Activated CD8-positive, alpha-beta memory T cell treated with anti-CD3 and anti-CD28 coated beads, Interleukin-2, amount 50 U/mL, for 48 hours (primary cell): ENCODE measurements at places on chromosomes 2 and 18.

GRCh38 chr2:62038975-62039771, 133.7 kb downstream of the COMMD1 start:
- no peak for DNase-seq

- DNase-seq = no peak
Observed at GRCh38 chr2:75221862-75222261, 22.5 kb upstream of the TACR1 start.

DNA sequence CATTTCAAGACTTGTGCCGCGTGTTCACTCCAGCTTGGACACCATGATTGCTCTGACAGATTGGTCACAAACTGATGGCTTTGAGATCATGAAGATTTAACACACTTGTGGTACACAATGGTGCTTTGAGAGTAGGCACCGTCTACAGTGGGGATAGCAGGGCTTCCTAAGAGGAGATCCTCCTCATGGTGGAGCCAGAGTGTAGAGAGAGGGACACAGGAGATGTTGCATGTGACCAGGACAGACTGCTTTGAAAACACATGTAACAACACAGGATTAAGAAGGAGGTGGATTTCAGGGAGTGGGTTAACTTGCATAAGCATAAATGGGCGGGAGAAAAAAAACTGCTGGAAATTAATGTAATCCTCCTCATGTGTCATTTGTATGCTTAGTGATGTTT, 95.7 kb upstream of the LINC00305 start:
- DNase-seq = no peak

- no peak for DNase-seq
Observed at GRCh38 chr2:126227250-126227649, 428.7 kb upstream of the GYPC start.

DNA sequence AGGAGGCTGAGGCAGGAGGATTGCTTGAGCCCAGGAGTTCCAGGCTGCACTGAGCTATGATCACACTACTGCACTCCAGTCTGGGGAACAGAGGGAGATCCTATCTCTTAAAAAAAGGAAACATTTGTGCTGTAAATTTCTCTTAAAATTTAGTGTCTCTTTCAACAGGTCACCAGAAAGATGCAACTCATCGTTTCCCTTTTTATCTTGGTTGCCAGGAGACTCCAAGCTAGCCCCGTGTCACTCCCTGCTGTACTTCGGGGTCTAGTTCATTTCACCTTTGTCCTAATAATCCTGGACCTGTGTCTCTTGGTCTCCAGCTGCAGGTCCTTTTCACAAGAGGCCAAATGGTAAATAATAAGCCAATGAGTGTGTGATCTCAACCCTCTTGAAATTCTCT, 7.1 kb downstream of the HS1BP3 start:
- DNase-seq = no peak

GRCh38 chr2:72999729-73000725, 71.5 kb downstream of the SFXN5 start:
- DNase-seq = peak; percentile 45
